NCI-H2081 (cell line): ENCODE measurements at places on chromosomes 7 and 10.

- no peak for DNase-seq
Observed at GRCh38 chr7:78850093-78850740, 603.2 kb downstream of the MAGI2 start.

DNA sequence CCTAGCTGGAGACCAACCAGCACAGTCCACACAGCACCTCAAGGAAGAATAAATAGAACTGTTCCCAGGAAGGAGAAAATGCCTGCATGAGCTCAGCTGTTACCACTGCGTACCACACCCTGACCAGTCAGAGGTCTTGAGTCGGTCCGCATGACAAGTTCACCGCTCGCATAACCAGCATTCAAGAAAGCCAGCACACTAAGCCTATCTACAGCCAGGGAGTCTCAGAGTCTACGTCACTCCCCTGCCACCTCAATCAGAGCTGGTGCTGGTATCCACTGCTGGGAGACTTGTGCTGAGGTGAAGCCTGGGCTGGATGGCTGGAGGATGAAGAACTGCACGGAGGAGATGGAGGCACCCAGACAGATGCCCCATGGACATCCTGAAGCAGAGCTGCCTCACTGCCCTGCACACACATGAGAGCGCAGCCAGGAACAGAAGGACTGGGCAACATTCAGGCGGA, 19.6 kb downstream of the AKR1C1 start:
- DNase-seq: no peak

DNA sequence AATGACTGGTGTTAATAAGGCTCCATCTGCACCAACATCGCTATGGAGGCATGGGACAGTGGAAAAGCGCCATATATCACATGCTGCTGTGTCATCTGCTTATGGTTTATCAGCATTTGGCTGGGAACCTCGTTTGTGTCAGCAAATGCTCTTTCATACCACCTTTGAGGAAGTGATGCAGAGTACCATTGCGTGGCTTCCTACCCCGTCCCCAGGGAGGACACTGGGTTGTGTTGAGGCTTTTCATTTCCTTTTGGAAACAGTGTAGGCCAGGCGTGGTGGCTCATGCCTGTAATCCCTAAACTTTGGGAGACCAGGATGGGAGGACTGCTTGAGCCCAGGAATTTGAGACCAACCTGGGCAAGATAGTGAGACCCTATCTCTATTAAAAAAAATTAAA, 6.8 kb downstream of the TACR2 start:
- DNase-seq: no peak

- DNase-seq: no peak
Observed at GRCh38 chr10:119769886-119770285, 44.0 kb downstream of the INPP5F start.
